ENCODE measurements at places on chromosomes 3 and 15.

DNA sequence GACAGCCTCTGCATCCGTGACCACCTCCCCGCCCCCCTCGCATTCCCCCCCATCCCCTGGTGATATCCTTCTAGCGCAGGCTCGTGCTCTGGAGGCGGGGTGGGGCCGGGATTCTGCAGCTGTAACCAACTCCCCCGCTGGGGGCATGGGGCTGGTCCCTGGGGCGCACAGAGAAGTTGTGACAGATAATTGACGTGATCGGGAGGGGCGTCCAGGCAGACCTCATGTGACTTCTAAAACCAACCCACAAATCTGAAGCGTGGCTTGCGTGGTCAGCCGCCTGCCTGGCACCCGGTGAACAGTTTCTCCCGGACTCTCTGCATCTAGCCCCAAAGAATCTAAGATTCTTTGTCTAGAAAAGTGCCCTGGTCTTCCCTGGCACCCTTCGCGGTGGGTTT is 100.6 kb upstream of the IGF1R start:
- peak; percentile 66 for DNase-seq

GRCh38 chr3:5645692-5646410 is 458.3 kb downstream of the EDEM1 start:
- no peak for DNase-seq

- no peak for DNase-seq
These were observed 94.6 kb upstream of the PLXNA1 start for GRCh38 chr3:126888186-126888760.

GRCh38 chr3:145678401-145678800 is 482.6 kb downstream of the PLOD2 start:
- DNase-seq = no peak

DNA sequence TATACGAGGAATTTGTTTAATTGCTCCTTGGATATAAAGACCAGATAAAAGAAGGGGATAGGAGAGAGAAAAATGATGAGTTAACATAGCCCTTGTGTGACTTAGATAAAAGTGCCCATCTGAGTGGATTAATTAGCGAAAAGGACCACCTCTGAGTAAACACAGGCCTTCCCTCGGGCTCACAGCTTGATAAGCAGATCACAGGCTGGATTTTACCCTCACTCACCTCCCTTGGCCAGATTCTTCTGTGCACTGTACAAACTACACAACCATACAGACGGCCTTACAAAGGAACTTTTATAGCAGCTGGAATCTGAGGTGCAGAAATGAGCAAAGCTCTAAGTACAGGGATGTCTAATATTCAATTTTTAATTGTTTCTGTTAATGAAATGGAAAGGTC is 112.4 kb upstream of the STT3B start:
- DNase-seq = no peak

GRCh38 chr3:32257042-32257441 is 18.6 kb downstream of the CMTM8 start:
- DNase-seq = no peak

- no peak for DNase-seq
These were observed 128.6 kb downstream of the DCLK3 start for GRCh38 chr3:36635731-36636130.

DNA sequence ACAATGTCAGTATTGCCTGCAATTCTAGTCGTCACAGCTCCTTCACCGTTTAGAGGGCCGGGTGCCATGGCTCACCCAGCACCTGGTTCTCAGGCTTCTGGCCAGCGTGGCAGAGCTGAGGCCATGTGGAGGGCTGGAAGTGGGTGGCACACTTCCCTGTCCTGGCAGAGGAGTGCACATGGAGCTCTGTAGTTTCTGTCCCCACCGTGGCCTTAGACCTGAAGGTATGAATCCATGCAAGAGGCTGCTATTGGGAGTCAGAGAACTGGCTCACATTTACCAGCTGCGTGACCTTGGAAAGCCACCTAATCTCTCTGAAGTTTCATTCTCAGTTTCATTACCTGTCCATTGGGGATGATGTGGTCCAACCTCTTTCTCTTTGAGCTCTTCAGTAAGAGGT is 22.2 kb downstream of the EPHB1 start:
- DNase-seq = no peak

DNA sequence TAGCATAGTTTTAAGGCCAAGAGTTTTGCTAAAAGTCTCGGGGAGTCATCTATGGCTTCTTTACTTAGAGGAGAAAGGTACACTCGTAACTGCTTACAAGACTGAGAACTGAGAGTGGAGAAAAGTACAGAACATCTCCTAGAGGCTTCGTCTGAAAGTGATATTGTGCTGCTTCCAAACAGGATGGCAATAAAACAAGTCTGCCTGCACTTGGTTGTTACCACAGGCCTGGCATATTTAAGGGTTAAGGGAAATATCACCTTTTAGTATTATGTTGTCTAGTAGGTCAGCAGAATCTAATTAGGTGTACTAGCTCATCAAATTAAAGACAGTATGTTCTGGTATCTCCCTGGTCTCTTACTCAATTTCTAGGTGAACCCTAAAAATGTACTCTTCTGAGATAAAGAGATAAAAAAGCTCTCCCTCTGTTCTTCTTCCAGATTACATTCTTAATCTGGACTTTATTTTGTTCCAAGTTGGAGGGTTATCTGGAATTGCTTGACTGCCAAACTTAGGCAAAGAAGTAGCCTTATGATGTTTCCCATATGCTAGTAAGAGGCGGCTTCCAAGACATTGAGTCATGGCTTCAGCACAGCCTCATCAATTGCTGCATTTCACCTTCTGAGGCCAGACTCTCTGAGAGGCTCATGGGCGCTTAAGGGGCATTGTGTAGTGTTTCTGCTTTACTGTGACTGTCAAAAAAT is 181.3 kb downstream of the LSAMP start:
- no peak for DNase-seq

- no peak for DNase-seq
These were observed 14.9 kb downstream of the MINDY4B start for GRCh38 chr3:150890295-150890694.

DNA sequence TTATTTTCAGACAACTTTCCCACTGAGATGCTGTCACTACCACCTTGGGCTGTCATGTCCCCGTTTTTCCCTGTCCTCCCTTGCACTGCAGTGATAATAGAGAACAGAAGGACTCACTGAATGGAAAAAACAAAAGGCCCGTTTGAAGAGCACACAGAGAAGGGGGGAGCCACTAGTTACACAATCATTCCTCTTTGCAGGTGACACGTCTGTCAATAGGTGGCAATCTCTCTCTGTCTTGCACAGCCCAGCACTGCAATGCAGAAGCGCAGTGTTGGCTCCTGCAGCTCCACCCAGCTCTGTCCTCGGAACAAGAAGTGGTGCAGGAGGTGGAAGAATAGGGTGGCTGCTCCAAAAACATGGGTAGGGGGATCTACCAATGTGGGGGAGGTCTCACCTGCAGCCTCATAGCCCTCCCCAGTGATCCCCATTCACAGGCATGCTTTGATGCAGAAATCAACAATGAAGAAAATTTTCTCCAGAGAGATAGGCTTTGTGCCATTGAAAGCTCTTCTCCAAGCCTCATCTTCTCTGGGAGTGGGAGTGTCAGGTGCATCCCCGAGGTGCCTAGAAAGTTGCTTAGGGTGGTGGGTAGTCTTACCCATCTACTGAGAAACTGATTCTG is 31.8 kb downstream of the FSTL1 start:
- DNase-seq = peak; percentile 65

DNA sequence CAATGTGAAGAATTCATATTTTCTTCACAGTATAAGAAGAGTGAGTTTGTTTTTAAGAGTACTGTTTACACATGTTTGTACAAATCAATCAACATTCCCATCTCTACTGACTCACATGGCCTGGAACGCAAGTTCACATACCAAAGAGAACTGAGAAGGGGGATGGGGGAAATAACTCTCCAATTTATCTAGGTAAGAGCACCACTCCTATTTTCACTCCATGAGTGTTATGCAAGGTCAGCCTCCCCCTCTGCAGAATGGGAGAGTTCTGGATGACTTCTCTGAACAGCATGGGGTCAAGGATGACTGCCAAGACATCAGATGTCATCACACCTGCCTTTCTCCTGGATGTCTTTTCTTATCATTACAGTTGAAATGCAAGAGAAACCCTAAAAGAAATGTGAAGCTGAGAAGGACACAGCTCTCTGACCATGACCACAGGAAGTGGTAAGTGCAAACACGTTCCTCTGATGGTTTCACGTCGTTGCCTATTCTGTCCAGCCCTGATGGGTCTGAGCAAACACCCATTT is 95.2 kb downstream of the SEMA6D start:
- DNase-seq = no peak

GRCh38 chr3:38986901-38987300 is 64.8 kb downstream of the SCN11A start:
- DNase-seq = no peak

DNA sequence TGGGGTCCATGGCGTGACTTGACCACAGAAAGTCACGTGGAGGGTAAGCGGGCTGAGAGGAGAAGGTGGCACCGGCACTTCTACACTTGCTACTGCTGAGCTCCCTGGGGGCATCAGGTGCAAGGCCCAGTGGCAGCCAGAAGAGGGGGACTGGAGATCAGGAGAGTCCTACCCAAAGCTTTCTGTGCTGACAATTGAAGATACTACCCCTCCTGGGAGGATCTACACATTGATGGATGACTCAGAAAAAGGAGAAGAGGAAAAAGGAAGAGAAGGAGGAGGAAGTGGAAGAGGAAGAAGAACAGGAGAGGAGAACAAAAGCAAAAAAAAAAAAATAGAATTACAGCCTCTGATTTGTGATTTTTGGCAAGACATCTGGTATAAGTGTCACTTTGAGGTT is 41.2 kb downstream of the MYO5C start:
- no peak for DNase-seq

DNA sequence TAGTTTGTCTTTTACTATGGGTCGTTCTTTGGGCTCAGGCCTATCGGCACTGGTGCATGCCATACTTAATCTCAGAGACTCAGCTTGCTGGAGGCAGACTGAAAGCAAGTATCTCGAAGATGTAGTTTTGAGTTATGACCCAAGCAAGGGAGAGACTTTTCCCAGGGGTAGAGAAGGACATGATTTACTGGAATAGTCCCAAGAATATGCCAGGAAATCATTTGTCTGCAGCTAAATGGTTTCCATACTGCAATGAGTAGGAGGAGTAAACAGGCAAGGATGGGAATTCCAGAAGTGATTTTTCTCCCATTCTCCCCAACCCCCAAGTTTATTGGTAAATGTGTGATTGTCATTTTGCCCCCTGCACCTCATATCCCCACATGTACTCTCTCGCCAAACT is 35.4 kb upstream of the LACTB start:
- DNase-seq = no peak

DNA sequence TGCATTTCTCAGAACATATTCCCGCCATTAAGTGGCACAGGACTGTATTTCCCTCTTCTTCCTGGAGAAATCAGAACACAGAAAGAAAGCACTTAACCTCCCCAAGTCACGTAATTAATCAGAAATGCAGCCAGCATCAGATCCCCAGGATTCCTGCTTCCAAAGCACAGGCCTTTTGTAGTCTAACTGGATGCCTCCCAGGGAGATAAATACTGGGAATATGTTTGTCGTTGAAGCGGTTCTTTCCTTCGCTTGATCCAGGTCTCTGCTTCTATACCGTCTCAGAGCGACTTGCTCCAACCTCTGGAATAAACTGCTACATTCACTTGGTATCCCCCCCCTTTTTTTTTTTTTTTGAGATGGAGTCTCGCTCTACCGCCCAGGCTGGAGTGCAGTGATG is 198.6 kb downstream of the KBTBD8 start:
- DNase-seq = no peak

GRCh38 chr3:172707967-172708366 is 2.9 kb downstream of the NCEH1 start:
- DNase-seq = no peak

- no peak for DNase-seq
These were observed 168.9 kb downstream of the CNTN3 start for GRCh38 chr3:74445541-74445940.

DNA sequence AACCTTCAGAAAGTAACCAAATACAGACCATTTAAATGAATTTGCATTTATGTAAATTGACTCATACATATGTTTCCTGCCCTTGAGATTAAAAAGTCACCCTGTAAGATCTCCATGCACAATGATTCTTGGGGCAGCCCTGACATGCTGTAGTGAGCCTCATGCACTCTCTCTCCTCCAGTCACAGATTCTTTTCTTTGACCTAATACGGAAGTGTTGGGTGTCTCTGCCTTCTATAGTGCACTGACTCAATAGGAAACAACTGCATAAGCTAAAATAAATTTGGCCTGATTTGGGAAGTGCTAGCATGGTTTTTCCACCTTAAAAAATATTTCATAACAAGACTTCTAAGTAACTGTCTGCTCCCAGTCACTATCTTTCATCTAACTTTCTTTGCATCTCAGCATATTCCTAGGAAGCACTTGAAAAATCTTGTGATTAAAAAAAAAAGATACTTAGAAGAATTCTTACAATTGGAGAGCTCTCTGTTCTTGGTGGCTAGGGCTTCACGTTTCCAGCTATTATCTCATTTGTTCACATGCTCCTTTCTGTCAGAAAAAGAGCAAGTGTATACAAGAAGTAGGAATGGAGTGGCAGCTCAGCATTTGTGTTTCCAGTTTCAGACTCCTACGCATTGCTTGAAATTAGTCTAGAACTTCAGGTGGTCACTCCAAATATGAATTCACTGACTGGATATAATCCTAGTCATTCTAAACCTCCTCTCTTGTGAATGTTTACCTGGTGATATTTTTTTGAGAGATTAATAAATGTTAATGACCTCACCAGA is 207.9 kb upstream of the COL8A1 start:
- no peak for DNase-seq

- DNase-seq = no peak
These were observed 37.3 kb downstream of the TLE3 start for GRCh38 chr15:70060214-70060992.
